ENCODE measurements at places on chromosomes 12 and 14.

GRCh38 chr12:98758331-98758730 is 113.2 kb downstream of the APAF1 start:
- DNase-seq = no peak

DNA sequence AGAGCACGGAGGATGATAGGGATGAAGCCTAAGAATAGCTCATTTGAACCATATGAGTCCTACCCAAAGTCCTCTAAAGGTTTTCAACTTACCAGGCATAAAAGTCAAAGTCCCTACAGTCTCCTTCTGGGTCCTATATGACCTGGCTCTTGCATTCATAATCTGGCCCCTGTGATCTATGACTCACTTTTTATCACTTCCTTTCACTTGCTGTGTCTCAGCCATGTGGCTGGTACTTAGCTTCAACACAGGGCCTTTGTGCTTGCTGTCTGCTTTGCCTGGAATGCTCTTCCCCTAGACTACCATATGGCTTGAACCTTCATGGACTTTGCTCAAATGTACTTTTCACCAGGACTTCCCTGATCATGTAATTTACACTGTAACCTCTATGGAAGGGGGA is 137.6 kb upstream of the TMTC1 start:
- DNase-seq = no peak

GRCh38 chr14:104382361-104383087 is 197.0 kb upstream of the C14orf180 start:
- no peak for DNase-seq

DNA sequence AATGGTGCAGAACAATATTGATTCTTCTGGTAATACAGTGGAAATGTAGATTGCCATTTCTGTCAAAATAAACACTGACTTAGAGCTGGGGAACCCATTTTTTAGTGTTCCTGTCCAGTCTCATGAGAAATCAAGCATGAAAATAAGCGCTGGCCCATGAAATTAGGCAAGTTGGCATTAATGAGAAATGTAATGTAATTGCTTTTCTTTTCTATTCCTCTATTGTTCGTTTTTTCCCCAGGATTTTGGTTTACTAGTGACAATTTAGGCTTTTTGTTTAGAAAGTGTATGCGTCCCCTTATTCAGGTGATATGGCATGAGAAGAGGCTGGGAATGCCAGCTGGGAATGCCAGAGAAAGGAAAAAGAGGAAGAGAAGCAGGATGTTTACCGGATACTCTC is 64.4 kb upstream of the KICS2 start:
- no peak for DNase-seq

- no peak for DNase-seq
These were observed 119.7 kb downstream of the PTCSC3 start for GRCh38 chr14:36056845-36057244.

DNA sequence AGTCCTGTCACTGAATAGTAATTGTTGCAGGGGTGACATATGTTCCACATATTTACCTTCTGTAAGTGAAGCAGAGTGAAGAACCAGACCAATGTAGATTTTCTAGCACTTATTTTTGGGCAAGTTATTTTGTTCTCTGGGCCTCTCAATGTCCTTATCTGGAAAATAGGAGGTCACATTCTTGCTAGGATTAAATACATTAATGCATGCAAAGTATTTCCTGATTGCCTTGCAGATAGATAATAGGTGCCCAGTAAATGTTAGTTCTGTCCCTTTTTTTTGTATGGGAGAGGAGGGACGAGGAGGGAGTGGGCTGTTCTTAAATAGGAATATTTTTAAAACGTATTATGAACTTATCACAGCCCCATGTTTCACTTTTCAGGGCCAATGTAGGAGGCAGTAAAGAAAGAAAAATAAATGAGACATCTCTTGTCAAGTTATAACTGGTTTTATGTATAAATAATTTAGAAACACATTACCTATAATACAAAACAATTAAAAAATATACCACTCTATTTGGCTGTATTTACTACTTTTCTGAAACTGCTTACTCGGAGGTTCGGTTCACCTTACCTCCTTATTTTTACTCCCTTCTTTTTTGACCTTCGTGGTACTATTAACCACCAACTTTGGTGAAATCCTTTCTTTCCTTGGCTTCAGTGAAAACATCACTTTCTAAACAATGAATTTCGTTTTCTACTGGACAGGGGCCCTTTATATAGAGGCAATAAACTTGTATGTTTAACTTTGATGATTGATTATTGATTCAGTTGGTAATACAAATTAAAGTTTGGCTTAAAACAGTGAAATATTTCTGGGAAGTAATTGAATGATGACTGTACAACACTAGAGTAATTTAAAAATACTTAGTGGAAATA is 41.9 kb downstream of the DIP2B start:
- DNase-seq = no peak

DNA sequence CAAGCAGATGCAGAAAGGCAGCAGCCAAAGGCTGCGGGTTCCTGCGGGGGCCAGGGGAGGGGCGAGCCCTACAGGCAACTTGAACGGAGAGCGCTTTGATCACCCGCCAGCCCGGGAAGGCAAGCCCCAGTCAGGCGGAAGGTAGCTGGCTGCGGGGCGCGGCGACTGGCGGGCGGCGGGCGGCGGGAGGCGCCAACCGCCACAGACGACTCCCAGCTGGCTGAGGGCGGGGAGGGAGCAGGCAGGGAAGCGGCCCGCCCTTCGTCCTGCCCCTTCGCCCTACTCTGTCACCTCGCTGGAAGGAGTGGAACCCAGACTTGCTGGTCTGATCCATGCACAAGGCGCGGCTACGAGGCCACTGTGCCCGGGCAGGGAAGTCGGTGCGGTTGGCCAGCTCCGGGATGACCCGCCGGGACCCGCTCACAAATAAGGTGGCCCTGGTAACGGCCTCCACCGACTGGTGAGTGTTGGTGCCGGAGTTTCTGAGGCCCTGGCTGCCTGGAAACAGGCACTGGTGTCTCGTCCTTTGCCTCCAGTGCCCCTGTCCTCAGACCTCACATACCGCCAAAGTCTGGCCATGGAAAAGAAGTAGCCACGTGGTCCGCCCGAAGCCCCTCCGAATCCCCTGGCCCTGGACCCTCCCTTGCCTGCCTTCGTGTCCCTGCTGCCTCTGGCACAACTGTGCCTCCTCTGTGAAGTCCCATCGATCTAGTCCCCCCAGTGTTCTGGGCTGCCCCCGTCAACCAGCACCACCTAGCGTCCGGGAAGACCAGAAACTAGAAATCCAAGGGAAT is 15.4 kb upstream of the CARMIL3 start:
- peak; percentile 72 for DNase-seq

DNA sequence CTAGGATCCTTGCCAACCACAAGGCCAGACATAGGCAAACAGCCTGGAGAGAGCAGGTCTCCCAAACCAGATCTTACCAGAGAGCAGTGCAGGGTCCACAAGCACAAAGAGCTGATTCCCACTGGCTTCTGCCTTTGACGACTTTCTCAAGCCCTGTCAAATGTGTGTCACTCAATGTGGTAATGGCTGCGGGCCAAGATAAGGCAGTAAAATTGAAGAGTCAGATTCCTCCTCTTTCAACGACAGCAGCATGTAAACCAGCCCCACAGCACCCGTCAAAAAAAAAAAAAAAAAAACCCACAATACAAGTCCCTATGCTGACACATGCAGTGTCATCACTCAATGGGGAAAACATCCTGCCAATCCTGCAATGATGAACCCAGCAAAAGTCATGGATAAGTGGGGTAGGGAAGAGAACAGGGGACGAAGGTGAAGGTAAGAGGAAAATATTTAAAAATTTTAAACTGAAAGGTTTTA is at the start of gene STON2:
STON2 (minus strand) TSS at position 123 of the 477 bp plus-strand sequence. CDS start 1,942 bp downstream, outside the sequence.
- no peak for DNase-seq

GRCh38 chr14:21498540-21499526 is 12.3 kb downstream of the METTL3 start:
- DNase-seq = peak; percentile 71

DNA sequence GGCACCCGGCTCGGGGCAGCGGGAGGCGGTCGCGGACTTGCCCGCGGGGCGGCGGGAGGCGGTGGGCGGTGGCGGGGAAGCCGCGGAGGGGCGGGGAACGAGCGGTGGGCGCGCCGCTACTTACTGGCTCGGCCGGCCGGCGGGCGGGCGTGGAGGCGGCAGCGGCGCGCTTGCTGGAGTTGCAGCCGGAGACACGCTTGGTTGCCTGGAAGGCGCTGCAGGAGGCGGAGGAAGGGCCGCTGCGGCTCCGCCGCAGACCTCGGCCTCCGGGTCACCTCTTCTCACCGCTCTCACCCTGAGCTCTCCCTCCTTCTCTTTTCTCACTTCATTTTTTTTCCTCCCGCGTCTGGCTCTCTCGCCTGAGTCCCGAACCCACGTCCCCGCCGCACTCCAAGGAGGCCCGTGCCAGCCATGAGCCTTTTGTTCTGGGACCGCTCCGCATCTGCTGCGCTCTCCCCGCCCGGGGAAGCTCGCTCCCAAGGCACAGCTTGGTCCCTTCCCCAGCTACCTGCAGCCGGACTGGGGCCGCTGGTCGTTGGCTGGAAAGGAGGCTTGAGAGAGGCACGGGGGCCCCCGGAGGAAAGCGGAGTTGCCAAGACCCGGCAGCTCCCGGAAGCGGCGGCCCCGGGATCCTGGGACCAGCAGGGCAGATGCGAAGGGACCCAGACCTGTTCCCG is 592 bp upstream of the KCNK10 start:
- DNase-seq = no peak

- no peak for DNase-seq
These were observed 131.5 kb upstream of the RTL1 start for GRCh38 chr14:101034986-101035385.

DNA sequence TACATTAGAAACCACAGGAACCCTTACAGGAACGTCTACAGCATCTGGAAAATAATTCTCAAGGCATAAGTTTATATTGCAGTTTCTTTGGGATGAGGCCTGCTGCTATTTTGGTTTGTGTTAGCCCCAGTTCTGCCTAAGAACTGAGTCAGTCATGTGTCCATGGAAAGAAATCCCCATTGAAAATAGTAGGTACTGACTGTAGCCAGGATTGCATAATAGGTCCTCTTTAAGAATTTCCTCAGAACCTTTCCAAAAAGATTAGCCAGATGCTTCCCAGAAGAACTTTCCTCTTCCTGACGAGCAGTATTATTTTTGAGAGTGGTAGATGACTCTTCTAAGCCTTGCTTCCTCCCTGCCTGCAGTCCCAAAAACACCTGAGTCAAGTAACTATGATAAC is 52.6 kb downstream of the RASSF8 start:
- no peak for DNase-seq

DNA sequence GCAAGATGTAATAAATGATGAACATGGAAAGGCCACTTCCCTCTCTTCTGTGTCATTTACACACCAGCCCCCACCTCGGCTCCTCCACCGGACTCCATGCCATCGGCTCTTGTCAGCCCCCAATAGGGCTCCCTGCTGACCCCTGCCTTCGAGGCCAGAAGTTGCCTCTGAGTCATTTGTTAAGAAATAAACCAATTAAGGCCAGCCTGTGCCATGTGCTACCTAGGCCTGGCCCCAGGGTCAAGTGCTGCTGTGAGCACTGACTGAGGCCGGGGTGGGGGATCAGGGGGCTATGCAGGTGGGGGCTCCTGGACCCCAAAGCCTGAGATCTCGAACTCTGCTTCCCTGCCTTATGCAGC is 53.2 kb downstream of the TESC start:
- DNase-seq = no peak

- DNase-seq = no peak
These were observed 273.9 kb downstream of the TMEM132D start for GRCh38 chr12:129629901-129630300.

DNA sequence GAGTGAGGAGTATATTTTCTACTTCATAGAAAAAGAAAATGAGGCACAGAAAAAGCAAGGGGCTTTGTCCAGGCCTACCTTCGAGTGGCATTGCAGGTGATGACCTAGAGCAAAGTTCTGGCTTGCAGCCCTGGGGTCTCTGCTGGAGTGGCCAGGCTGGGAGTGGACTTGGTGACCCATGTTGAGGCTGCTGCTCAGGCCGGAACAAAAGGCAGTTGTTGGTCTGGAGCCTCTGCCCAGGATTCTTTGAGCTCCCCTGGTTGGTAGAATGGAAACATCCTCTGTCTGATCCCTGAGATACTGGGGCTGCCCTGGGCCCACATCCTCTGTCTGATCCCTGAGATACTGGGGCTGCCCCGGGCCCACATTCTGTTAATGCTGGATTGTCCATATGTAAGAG is 86.1 kb downstream of the ADCK1 start:
- no peak for DNase-seq

DNA sequence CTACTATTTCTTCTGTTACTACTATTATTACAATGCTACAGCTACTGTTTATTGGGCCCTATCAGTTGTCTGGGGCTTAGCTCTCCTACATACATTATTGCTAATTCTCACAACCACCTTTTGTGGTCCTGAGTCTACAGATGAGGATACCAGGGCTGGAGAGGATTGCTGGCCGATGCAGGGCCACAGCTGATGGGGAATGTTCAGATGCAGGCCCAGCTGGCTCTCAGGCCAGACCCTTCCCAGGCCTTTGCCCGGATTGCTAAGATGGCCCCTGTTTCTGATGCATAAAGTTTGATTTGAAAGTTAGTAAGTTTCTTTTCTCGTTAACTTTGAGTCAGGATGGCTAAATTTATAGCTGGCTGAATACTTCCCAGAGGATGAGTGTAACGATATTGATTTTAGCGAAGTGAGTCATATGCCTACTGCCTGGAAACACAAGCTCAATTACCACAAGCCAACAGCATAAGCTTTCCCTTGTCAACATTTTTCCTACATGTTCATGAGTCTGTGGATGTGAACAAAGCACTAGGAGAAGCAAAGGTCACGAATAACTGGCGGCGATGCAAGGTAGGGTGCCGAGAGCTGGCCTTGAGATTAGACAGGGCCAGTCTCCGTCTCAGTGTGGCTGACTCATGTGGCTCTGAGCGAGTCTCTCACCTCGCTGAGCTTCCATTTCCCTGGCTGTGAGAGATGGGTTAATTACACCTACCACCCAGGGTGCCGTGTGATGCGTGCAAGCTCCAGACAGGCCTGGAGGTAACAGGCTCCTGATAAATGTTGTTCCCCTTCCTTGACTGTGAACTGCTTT is 111.0 kb downstream of the BEGAIN start:
- no peak for DNase-seq

DNA sequence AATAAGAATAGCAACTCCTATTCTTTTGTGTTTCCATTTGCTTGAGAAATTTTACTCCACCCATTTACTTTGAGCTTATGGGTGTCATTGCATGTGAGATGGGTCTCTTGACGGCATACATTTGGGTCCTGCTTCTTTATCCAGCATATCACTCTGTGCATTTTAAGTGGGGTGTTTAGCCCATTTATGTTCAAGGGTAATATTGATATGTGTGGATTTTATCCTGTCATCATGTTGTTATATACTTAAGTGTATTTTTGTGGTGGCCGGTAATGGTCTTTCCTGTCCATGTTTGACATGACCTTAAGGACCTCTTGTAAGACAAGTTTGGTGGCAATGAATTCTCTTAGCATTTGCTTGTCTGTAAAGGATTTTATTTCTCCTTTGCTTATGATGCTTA is 100.1 kb downstream of the ATP23 start:
- no peak for DNase-seq

- no peak for DNase-seq
These were observed 981.1 kb downstream of the SLC6A15 start for GRCh38 chr12:83931451-83931850.

DNA sequence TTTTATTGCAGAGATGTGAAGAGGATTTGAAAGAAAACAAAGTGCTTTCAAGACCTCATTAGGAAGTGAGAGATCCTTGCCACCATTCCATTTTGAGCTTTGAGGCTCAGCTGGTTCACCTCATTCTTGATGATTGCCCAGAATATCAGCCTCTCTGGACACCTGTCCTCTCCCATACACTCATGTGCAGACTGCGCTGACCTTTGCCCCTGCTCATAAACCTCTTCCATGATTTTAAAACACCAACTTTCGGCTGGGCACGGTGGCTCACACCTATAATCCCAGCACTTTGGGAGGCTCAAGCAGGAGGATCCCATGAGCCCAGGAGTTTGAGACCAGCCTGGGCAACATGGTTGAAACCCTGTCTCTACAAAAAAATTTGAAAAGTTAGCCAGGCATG is 8.9 kb downstream of the COX14 start:
- DNase-seq = no peak

Measured in CD4-positive, alpha-beta T cell treated with Interleukin-10 for 1 hour (primary cell).